ENCODE measurements at places on chromosomes 12 and 14. TPM values are rescaled to one million over a fixed set of nuclear protein-coding genes. Genes with fewer than 3 reads are reported as not detected.

GRCh38 chr12:87238466-87238865, 790.7 kb downstream of the C12orf50 start:
- DNase-seq = no peak

- DNase-seq = no peak
These were observed 374.7 kb downstream of the ALG10 start for GRCh38 chr12:34396861-34397590.

GRCh38 chr12:106281804-106282203, 20.7 kb upstream of the TCP11L2 start:
- DNase-seq = no peak

Gene MYO1H
- not detected for total RNA-seq

Gene KERA
- total RNA-seq = not detected

GRCh38 chr14:51574009-51574408, 77.7 kb upstream of the FRMD6 start:
- DNase-seq = no peak

Gene MORN3
- 0.41 TPM for total RNA-seq

DNA sequence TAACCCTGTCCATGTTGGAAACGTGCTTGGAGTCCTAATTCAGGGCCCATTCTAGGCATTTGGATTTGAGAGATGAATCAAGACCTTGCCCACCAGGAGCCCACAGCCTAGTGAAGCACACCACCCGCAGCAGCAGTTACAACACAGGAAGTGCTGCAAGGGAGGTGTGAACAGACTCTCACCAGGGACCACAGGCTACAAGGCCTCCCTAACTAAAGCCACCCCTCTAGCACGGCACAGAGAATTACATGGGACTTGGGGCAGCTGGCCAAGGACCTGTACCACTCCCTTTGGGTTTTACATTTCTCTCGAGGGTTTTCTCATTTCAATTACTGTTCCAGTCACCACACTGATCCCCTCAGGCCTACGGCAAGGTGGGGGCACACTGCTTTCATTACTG, 49.5 kb upstream of the FOXN3 start:
- DNase-seq = no peak

- no peak for DNase-seq
These were observed 14.6 kb upstream of the PITPNM2 start for GRCh38 chr12:123165537-123165936.

DNA sequence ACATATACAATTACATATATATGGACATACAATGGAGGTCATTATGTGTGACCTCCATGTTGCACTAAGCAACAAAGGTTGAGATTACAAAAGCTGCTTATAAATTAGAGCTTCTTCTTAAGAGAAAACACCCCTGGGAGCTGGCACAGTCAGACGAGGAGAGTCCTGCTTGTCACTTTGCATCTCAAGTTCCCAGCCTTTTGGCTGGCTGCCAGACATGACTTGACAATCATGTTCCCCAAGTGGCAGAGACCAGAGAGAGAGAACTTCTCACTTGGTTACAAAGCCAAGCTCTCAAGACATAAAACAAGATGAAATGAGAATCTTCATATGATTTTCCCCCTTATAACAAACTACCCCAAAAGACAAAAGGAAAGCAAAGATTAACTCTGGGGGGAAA, 8.5 kb upstream of the SYNJ2BP start:
- no peak for DNase-seq

GRCh38 chr14:69285661-69286255, 25.8 kb downstream of the GALNT16 start:
- no peak for DNase-seq

DNA sequence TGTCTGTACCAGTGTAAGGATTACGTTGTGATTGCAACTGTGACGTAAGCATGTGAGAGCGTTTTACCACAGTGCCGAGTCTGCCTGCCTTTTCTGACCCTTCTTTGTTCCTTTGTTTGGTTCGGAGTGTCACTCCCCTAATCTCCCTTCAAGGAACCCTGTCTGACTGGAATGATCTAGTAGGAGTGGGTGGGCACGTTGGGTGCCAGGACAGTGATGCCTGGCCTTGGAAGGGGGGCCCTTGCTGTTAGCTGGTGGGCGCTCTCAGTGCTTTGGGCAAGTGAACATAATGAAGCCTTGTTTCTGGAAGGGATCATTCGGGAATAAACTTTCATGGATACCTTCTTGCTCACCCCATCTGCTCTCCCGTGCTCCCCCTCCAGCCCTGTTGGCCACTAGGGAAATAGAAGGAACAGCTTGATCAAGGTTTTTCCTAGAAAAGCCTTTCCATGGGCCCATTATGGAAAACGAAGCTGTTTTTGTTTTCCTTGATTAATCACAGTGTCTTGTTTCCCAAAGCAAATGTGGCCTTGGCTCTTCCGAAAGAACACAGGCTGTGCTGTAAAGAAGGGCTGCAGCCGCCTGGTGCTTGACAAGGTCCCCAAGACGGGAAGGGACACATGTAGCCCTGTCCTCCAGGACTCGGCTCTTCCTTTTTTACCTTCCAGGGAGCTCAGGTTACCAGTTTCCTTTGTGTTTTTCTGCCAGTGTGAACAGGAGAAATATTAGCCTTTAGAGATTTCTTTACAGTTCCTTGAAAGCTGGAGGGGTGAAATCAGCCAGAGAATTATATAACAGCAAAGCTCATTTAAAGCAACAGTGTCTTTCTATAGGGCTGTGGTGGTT, 215.5 kb downstream of the CRADD start:
- no peak for DNase-seq

DNA sequence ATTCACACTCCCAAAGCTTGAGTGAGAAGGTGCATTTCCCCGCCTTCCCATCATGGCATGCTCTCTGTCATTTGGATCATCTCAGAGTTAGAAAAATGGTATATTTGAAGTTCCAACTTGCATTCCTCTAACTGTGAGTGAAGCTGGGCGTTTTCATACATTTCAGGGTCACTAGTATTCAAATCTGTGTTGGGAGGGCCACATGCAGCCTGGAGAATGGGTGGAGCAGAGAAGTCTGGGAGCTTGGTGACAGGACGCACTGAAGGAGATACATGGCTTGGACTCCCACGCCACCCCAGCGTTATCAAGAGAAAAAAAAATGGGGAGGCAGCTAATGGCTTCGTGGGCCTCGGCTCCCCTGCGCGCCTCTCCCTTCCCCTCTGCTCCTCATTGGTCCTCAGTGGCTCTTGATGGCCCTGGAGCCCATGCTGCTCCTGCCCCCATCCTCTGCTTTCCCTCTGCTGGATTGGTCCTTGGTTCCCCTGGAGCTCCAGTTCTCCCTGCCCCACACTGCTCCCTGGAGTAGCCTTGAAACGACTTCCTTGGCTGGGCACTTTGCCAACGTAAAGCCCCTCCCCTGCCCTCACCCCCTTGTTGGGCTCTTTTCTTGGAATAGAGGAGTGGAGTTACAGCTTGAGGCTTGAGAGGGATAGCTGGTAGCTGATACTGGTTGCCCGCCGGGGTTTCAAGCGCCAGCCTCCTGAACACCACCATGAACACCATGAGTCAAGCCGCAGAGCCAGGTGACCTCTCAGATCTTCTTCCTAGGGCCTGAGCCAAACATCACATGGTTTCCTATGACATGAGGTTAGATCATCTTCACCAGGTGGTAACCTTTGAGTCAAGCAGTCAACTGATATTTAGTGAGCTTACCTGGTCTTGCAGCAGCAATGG, 139.6 kb downstream of the PRKCH start:
- no peak for DNase-seq

DNA sequence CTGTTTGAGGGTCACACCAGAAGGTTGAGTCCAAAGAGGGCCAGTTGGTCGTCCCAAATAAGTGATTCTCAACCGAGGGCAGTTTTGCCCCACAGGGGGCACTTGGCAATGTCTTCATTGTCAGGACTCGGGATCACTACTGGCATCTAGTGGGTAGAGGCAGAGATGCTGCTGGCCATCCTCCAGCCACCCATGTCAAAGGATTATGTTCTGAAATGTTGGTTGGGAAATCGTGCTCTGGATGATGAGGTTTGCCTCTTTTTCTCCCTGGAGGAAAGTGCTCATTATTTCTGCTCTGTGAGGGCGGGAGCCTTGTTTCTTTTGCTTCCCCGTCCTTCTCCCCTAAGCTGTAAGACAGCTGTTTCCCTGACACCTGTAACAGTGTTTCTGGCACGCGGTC, 3.6 kb downstream of the ZNF839 start:
- peak; percentile 82 for DNase-seq

DNA sequence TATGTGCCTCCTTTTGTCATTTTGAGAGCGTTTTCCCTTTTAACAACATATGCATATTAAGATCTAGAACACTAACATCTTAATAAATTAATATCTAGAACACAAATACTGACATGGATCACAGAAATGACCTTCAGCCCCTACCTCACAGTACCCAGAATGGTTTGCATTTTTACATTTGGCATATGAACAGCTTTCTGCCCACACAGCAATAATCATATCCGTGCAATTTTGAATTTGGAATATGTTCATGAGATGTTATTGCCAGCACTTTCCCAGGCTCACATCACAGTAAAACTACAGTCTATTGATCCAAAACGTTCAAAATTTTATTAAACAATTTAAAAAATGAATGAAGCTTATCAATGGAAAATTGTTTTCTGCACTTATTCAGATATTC, 114.6 kb downstream of the SLC25A21 start:
- DNase-seq = no peak

- DNase-seq = no peak
These were observed 1178.0 kb downstream of the VRK1 start for GRCh38 chr14:97975216-97975615.

Gene EID3
- 0.51 TPM for total RNA-seq

Gene GPR84
- total RNA-seq = not detected

Gene ACSM4
- total RNA-seq = not detected

GRCh38 chr12:51527966-51528365, 63.1 kb upstream of the SCN8A start:
- no peak for DNase-seq

GRCh38 chr12:118649765-118650585, 273.6 kb downstream of the SUDS3 start:
- DNase-seq = no peak

DNA sequence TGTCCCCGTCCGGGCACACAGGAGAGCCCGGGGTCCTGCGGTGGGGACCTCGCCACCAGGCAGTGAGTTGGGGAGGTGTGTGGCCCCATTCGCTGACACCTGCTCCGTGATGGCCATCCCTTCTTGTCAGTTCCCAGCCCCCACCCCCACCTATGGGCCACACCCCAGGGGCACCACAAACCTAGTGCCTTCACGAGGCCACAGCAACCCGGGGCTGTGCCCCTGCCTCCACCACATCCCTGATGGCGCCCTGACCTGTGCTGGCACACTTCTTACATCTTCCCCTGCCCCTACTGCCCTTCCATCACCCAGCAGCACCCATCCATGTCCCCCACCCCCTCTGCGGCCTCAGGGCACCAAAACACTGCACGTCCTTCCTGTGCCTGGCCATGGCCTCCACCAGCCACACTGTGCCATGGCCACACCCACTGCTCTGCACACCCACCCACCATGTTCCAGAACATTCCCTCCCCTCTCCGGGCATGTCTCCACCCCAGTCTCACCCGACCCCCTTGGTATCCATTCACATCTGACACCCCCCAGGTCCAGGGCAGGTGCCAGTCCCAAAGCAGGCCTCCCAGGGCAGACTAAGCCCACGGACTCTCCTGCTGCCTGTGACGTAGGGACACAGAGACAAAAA, 24.4 kb downstream of the JAG2 start:
- no peak for DNase-seq

Gene RAD9B
- total RNA-seq = not detected
